Renal pelvis (tissue), 12 donors: ENCODE measurements at places on chromosomes 3 and 15.
A peak's percentile ranks its signal among the peaks of the same experiment; 100 is the strongest.

GRCh38 chr3:53754325-53754724 lies 91.9 kb downstream of the CHDH start:
- DNase-seq, result no peak

- no peak for DNase-seq
Measured at GRCh38 chr3:13015286-13016082, 57.7 kb downstream of the IQSEC1 start.

DNA sequence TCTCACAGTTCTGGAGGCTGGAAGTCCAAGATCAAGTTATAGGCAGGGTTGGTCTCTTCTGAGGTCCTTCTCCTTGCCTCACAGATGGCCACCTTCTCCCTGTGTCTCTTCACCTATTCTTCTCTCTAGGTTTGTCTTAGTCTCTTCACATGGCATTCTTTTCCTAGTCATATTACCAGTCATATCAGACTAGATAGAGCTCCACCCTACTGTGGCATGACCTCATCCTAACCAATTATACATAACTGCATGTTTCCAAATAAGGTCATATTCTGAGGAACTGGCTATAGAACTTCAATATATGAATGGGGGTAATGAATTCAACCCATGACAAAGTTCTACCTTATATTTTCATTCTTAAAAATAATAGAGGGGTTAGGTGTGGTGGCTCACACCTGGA lies 196.4 kb upstream of the UBE3A start:
- no peak for DNase-seq

DNA sequence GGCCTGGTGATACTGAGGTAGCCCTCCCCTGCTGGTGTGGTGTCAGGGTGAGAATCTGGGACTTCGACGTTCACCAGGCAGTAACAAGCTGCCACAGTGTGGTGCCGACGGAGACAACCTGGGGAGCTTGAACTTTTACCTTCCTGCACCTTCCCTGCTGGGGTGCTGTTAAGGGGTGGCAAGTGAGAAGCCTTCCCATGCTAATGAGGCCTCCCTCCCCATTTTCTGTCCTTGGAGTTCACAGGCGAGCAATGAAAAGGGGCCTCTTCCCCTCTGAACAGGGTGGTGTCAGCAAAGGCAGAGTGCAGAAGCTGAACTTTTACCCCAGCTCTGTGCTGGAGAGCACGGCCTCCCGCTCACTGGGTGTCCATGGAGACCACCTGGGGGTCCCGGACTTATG lies 13.5 kb downstream of the MAGEL2 start:
- no peak for DNase-seq

GRCh38 chr3:124529826-124530571 lies 200.3 kb upstream of the UMPS start:
- no peak for DNase-seq

DNA sequence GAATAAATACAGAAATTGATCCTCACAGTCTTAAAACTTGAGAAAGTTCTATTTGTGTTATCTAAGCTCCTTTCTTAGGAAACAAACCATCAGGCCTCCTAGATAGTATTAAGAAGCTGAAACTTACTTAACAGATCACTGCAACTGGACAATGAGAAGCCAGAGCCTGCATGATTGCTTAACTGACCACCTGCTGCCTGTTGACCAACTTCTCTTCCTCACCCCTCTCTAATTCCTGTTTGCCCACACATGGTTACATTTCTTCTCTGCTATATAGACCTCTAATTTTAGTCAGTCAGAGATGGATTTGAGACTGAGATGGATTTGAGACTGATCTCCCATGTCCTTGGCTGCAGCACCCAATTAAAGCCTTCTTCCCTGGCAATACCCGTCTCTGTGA lies 13.5 kb downstream of the CCPG1 start:
- no peak for DNase-seq

DNA sequence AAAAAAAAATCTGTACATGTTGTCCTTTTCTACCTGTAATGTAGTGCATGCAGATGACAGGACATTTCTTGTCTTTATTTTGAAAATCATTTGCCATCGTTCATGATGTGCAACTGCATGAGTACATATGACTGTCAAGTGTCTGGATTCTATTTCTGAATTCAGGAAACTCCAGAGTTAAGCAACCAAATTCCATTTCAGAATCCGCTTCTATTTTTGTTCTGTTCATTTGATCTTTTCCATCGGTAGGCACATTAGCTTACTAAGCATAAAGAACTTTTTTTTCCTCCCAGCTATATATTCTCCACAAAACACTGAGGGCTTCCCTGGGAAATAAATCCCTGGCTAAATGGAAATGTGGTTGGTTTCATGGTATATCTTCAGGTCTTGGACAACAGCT lies 365.6 kb downstream of the PTPRG start:
- DNase-seq, result no peak

- peak; percentile 44 for DNase-seq
Measured at GRCh38 chr3:85576091-85576690, 617.4 kb downstream of the CADM2 start.

- no peak for DNase-seq
Measured at GRCh38 chr15:96066852-96067495, 263.5 kb upstream of the NR2F2 start.

GRCh38 chr3:134132961-134133360 lies 103.2 kb upstream of the SLCO2A1 start:
- no peak for DNase-seq

DNA sequence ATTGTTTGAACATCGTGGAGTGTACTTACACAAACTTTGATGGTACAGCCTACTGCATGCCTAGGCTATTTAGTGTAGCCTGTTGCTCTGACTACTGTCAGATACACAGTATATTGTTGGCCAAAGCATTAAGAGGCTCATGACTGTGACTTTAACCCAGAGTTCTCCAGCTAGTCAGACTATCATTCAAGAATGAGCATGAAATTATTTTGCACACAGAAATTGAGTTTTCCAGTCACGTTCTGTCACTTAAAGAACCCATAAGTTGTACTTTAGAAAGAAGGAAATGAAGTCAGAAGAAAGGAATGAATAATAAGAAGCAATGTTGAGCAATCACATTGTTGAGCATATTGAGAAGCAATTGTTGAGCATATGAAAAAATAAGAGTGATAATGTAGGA lies 37.6 kb upstream of the SLC22A13 start:
- DNase-seq, result no peak

DNA sequence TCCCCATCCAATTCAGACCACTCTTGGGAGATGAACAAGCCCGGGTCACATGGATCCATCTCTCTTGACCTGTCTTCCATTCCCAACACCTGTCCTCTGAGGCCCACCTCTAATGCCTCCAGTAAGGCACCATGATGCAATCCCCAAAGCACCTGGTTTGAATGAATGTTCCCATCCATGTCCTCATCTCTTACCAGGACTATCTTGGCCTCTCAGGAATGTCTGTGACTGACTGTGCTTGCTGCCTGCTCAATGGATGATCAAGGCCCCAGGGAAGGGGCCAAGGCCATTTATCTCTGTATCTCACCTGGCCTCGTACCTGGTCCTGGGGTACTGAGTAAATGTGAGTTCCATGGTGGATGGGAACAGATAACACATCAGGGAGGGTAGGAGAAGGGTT lies 49.7 kb downstream of the SLCO2A1 start:
- no peak for DNase-seq

GRCh38 chr15:46091860-46092450 lies 457.1 kb downstream of the SQOR start:
- no peak for DNase-seq

DNA sequence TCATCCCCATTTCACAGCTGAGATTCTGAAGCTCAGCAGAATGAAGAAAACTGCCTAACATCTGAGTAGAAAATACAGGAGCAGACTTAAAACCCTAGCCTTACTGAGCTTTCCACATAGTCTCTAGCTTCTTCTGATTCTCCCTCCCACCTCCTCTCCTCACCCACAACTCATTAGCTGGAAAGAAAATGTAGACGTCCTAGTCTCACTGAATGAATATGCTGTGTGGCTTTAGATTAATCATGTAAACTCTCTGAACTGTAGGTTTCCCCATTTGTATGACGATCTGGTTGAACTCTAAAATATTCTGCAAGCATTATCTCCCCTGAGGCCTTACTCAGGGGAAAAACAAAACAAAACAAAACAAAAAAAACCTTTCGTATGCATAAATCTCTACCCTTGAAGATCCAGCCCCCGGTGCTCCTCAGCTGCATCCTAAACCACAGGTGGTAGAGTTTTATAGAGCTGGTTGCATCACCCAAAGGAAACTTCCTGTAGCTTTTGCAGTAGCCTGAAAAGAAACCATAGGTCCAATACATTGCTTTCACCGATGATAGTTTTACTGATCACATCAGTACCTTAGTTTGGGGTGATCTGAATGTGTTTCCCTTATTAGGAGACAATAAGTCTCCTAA lies 40.6 kb downstream of the FOXB1 start:
- DNase-seq, result no peak

- DNase-seq, result no peak
Measured at GRCh38 chr3:57952651-57953050, 55.6 kb upstream of the FLNB start.

DNA sequence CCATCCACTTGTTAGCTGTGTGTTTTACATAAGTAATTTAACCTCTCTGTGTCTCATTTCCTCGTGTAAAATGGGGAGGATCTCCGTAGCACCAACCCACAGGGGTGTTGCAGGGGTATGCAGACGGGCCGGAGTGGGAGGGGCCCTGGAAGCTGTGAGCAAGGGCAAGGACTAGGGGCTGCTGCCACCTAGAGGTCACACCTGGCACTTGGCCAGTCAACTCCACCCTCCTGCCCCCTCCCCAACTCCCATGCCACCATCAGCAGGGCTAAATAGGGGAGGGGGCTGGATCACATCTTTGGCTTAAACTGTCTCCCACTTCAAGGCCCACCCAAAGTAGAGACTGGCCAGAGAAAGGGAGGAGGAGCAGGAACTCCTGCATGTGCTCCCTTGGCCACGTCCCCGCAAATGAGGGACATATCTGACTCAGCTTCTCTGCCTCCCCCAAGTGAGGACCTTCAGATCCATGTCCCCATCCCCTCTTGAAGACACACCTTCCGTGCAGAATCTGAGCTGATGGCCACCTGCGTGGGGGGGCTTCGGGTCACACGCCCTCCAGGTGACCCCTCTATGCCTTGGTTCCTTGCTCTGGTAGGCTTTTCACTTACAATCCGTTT lies 2.6 kb downstream of the CCDC9B start:
- DNase-seq, result no peak
